ENCODE measurements at places on chromosomes 12 and 14.
A peak's percentile ranks its signal among the peaks of the same experiment; 100 is the strongest.

GRCh38 chr14:65225299-65226159 lies 123.2 kb upstream of the MAX start:
- no peak for DNase-seq

- DNase-seq = no peak
Observed at GRCh38 chr12:131380965-131381705, 329.8 kb upstream of the SFSWAP start.

DNA sequence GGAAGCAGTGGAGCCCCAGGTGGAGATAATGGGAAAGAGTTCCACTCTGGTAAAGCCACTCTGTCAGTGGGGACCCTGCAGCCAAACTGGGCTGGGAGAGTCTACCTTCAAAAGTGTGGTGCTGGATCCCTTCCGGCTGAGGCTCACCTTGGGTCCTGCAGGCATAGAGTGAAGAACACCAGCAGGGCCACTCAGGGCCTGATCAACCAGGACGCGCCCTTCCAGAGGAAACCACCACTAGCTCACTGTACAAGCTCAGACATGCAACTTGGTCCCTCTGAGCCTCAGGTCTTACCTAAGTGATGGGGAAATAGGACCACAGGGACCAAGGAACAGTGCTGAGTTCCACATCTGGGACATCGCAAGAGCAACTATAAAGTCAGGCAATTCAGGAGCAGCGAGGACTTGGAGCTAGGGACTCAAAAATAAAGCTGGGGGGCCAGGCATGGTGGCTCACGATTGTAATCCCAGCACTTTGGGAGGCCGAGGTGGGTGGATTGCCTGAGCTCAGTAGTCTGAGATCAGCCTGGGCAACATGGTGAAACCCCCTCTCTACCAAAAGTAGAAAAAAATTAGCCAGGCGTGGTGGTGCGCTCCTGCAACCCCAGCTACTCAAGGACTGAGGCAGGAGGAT lies 5.9 kb upstream of the PRPH start:
- no peak for DNase-seq

- no peak for DNase-seq
Observed at GRCh38 chr12:25323581-25323982, 72.9 kb upstream of the KRAS start.

DNA sequence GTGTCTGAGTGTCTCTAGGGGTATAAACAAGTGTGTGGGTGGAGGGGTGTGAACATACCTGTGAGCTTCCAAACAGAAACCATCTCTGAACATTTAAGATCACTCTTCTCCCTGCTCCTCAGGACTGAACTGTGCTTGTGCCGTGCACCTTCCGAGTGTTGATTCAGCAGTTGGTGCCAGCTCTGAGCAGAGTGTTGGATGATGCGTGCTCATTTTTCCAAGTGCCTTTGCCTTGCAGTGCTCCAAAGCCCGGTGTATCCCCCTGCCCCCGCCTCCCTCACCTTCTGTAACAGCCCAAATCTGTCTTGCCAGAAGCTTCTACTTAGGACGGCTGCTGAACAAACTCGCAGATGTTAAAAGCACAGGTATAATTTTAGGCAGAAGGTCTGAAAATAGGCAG lies 4.4 kb downstream of the WSCD2 start:
- no peak for DNase-seq

GRCh38 chr14:89811954-89812575 lies 142.5 kb downstream of the EFCAB11 start:
- DNase-seq = no peak

- no peak for DNase-seq
Observed at GRCh38 chr12:793037-793436, 40.7 kb downstream of the WNK1 start.

DNA sequence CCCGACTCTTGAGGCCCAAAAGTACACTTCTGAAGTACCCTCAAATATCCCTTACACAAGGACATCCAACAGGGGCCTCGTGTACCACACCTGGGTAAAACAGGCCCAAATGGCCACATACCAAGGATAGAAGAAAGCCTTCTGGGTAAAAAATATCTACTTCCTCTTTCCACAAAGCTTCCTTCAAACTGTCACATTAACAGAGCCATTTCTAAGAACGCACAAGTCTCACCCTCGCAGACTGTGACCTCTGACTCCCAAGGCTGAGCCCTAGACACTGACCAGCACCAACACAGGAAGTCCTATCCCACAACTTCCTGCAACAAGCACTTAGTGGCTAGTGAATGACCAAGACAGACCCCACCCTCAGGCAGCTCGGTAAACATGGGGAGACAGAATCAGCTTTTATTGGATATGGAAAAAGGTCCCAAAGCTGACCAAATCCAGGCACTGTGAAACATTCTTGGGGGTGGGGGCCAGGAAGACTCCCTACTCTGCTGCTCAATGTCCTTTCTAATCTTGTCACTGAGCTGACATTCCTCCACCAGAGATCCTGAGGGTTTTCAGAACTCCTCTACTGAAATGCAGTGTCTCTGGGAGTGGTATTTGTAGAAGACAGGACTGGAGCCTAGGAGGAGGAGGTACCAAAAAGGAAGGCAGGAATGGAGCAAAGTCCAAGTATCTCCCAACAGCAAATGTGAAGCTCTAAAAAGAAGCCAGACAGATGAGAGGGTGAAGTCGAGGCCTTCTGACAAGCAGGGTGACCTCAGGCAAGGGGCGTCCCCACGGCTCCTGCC lies 15.9 kb downstream of the KCTD10 start:
- DNase-seq = no peak

DNA sequence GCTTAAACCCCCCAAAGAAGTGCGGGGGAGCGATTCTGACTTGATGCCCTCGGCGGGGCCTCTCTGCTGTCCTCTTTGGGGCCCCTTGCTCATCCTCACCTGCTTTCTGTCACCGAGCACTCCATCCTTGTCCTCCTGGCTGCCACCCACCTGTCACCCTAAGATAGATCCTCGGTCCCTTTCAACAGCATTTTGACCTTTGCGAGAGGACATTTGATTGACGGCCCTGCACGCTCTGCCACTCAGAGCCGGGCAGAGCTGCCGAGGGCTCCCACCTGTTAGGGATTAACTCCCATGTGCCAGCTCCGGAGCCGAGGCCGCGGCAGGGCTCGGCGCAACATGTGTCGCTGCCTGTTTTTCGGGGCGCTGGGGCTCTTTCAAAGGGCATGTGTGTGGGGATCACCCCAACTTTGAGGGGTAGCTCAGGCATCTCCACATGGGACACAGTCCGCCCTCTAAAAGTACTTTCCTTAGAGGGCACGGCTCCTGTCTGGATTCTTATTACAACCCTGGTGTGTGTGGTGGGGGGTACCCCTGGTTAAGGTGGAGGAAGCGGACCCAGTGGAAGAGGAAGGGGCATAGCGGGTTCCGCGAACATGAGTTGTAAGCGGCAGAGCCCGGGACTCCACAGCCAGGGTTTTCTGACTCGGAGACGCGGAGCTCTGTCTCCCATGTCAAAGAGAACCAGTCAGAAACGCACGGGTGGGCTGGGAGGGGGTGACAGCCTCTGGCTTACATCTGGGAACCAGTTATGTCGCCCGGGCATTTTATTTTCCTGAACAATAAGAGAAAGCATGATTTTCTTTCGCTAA lies 811 bp upstream of the MEG3 start:
- no peak for DNase-seq

- DNase-seq = no peak
Observed at GRCh38 chr14:94161981-94162380, 12.1 kb upstream of the PPP4R4 start.

DNA sequence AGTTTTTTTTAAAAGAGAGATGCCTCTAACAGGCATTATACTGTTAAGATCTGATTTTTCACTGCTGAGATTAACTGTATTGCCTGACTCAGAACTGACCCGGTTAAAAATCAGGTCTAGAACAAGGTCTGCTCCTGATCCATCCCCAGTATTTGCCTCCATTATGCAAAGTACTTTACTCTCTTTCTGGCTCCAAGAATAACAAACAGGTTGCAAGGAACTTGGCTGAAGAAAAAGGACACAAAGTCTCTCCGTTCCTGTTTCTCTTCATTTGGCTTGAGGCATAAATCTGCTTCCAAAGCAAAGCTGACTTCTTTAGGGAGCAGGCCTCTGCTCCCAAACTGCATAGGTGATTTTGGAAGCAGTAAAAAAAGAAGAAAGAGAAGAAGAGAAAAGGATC lies 199.3 kb upstream of the PDZRN4 start:
- DNase-seq = no peak

- peak; percentile 5 for DNase-seq
Observed at GRCh38 chr14:104317492-104317805, 179.1 kb downstream of the KIF26A start.

DNA sequence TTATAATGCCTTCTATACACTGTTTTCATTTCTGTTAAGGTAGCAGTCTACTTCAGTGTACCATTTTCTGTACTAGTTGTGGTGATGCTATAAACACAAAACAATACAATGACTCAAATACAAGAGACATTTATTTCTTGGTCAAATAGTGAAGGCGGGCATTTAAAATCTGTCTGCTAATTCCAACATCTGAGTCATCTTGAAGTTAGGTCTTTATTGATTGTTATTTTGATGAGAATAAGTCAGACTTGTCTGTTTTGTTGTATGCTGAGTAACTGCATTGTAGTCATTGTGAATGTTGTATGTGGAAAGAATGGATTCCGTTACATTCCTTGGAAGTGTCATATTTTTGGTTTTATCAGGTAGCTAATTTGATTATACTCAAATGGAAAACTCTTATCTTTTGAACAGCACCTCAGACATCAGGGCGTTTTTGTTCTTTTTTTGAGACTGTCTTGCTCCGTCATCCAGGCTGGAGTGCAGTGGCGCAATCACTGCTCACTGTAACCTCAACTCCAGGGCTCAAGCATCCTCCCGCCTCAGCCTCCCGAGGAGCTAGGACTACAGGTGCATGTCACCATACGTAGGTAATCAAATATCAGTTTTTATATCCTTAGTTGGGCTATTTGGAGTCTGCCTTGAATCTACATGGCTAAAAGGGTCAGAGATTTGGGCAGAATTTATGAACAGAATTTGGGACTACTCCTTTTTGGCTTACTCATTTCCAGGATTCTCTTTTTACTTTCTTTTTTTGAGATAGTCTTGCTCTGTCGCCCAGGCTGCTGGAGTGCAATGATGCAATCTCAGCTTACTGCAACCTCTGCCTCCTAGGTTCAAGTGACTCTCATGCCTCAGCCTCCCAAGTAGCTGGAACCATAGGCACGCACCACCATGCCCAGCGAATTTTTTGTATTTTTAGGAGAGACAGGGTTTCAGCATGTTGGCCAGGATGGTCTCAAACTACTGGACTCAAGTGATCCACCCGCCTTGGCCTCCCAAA lies 56.8 kb downstream of the PAPLN start:
- DNase-seq = no peak

- DNase-seq = no peak
Observed at GRCh38 chr12:106181401-106182114, 42.8 kb upstream of the NUAK1 start.

- DNase-seq = no peak
Observed at GRCh38 chr12:70724444-70724843, 87.2 kb upstream of the PTPRB start.

DNA sequence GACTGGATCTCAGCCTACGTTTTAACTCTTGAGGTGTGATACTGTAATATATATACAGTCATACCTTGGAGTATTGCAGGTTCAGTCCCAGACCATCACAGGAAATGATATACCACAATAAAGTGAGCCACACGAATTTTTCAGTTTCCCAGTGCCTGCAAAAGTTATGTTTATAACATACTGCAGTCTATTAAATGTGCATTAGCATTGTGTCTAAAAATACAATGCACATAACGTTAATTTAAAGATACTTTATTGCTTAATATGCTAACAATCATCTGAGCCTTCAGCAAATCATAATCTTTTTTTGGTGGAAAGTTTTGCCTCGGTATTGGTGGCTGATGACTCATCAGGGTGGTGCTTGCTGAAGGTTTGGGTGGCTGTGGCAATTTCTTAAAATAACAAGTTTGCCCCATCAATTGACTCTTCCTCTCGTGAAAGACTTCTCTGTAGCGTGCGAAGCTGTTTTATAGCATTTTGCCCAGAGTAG lies 18.9 kb downstream of the PYROXD1 start:
- no peak for DNase-seq

DNA sequence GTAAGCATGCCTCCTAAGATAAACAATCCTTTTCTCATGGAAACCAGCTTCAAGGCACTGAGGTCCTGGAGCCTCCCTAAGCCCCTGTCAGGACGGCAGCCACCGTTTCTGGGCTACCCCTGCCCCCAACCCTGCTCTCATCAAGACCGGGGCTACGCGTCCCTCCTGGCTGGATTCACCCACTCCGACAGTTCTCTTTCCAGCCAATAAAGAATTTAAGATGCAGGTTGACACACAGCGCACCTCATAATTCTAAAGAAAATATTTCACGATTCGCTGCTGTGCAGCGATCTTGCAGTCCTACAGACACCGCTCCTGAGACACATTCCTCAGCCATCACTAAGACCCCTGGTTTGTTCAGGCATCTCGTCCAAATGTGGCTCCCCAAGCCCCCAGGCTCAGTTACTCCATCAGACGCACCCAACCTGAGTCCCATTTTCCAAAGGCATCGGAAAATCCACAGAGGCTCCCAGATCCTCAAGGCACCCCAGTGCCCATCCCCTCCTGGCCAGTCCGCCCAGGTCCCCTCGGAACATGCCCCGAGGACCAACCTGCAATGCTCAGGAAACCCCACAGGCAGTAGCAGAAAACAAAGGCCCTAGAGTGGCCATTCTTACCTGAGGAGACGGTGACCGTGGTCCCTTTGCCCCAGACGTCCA lies 336.3 kb downstream of the TMEM121 start:
- no peak for DNase-seq

GRCh38 chr14:104520620-104521410 lies 58.7 kb upstream of the C14orf180 start:
- DNase-seq = no peak

GRCh38 chr14:25461780-25462179 lies 411.8 kb upstream of the STXBP6 start:
- peak; percentile 15 for DNase-seq

GRCh38 chr12:7108003-7108795 lies 815 bp downstream of the C1RL start:
- peak; percentile 69 for DNase-seq

DNA sequence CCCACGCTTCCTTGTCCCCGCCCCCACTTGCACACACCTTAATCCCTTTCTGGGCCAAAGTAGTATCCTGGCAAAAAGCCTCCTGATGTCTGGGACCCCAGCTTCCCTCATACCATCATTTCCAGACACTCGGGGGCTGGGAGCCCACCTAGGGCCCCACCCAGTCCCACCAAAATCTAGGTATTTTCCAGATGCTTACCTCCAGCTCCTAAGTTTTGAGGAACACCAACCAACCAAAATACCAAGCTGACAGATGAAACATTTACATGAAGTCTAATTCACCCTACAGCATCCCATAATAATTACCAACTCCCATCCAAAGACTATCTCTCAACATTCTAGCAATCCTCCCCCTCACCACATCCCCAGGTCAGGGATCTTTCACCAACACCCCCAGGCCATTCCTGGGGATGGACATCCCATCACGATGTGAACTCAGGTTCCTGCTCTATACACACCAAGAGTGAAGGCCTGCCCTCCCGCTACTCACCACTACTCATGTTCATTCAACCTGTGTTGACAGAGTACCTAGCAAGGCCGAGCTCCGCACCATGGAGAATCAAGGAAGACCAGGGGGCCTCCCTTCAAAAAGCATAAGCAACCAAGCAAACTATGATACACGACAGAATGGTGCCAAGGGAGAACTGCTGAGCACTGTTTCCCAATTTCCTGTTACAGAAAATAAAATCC lies 1.6 kb upstream of the CHD4 start:
- DNase-seq = no peak

- no peak for DNase-seq
Observed at GRCh38 chr14:38187528-38187927, 20.2 kb upstream of the SSTR1 start.
